ENCODE measurements at places on chromosomes 1 and 21. TPM values are rescaled to one million over a fixed set of nuclear protein-coding genes. Genes with fewer than 3 reads are reported as not detected.

GUCA2A gene
- not detected for total RNA-seq

TPRG1L gene
- total RNA-seq = 30.0 TPM

MAN1C1 gene
- total RNA-seq = 13.6 TPM

NTMT2 gene
- not detected for total RNA-seq

TNNT2 gene
- 4,112 TPM for total RNA-seq

DNA sequence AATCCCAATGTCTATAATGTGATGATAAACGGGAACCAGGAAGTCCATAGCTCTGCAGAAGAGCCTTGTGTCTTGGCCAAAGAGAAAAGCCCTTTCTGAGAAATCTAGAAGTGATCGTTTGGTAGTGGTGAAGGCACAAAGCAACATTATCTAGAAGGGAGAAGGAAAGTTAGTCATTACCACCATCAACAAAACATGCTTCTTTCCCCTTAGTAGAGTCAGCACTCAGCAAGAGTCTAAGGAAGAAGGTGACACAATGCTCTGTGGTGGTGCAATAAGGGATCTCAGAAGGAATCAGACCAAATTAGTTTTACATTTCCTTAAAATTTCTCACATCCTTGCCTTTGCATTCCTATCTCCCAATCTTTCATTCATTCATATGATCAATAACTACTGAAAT is 134.4 kb upstream of the PRDX6 start:
- no peak for DNase-seq
- no peaks in the 10 kb centered on the region for H3K36me3 ChIP-seq
- no peaks in the 10 kb centered on the region for H3K27me3 ChIP-seq

DNA sequence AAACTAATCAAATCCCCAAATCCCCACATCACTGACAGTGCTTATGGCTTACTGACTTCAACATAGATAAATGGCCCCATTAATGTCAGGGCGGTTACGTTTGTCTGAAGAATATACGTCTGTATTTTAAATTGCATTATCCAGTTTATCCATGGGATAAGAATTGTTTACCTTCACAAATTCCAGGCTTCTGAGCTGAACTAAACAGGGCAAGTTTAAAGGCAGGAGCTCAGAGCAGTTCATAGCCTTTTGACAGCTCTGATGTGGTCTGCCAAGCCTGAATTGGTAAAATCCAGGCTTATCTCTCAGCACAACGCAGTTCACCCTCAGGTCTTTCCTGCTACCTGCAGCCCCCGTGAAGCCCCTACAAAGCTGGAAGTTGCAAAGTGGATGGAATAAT is 79.5 kb upstream of the GREM2 start:
- H3K27me3 ChIP-seq = no peaks in the 10 kb centered on the region
- no peaks in the 10 kb centered on the region for H3K4me1 ChIP-seq
- H3K27ac ChIP-seq = no peak overlapping the region
- H3K36me3 ChIP-seq = no peaks in the 10 kb centered on the region

DNA sequence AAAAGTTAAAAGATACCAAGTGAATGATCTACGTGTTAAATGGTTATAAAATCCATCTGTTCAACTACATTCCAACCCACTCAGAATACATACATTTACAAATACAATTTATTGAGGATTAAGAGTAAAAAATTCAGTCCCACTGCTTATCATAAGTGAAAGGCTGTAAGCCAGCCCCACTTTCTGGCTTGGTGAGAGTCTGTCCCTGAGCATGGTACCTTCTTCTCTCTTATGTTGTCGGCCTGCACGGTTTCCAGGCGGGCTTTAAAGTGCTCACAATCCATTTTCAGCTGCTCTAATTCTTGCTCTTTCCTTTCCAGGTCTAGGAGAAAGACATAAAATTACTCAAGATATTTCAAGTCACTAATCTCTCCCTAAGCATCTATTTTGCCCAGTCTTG is 15.2 kb downstream of the HSF2BP start:
- H3K4me3 ChIP-seq = no peak overlapping the region
- no peak for DNase-seq
- H3K27me3 ChIP-seq = no peaks in the 10 kb centered on the region
- no peaks in the 10 kb centered on the region for H3K36me3 ChIP-seq
- peak overlapping the region; percentile 75 for H3K27ac ChIP-seq
- H3K4me1 ChIP-seq = peaks cover 20% of the 10 kb centered on the region

GRCh38 chr1:173275496-173275895 is 68.4 kb upstream of the TNFSF4 start:
- no peak overlapping the region for H3K27ac ChIP-seq
- no peaks in the 10 kb centered on the region for H3K36me3 ChIP-seq
- H3K4me3 ChIP-seq = no peak overlapping the region
- DNase-seq = no peak

DNA sequence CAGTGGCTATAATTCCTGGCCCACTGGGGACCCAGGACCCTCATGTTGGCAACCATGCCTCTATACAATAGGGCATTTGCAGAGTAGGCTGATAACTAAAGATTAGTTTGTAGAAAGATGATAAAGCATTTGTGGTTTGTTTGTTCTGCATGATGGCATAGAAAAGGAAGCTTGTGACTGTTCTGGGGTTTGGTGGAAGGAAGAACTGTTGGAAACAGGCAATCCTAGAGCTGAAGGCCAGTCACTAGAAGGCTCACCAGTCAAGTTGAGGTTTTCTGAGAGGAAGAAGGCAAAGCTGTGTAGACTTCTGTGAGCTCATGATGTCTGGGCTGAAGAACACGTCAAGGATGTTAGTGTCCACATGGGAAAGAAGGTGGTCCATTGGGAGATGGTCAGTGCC is 140.3 kb upstream of the VANGL1 start:
- H3K4me1 ChIP-seq = no peaks in the 10 kb centered on the region
- no peaks in the 10 kb centered on the region for H3K36me3 ChIP-seq
- H3K4me3 ChIP-seq = no peak overlapping the region
- DNase-seq = no peak

DNA sequence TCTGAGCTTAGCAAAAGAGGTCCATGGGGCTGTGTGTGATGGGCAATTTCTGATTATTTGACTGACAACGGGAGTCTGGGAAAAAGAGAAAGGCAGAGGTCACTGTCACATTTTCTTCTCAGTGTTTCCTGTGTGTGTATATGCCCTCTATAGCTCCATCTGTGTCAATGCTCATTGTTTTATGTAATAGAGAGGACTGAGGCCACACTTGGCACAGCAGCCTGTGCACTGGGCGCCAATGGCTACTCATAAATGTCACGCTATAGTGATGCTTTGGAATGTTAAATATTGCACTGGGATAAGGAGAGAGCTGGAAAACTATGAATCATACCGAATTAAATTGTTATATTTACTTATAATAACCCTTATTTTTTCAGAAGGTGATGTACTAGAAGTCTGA is 365.4 kb downstream of the NEGR1 start:
- no peaks in the 10 kb centered on the region for H3K4me1 ChIP-seq
- no peaks in the 10 kb centered on the region for H3K36me3 ChIP-seq
- H3K27ac ChIP-seq = no peak overlapping the region
- no peak for DNase-seq
- no peak overlapping the region for H3K4me3 ChIP-seq

GRCh38 chr1:55164906-55165305 is 50.3 kb downstream of the USP24 start:
- H3K4me1 ChIP-seq = no peaks in the 10 kb centered on the region
- no peak overlapping the region for H3K4me3 ChIP-seq
- H3K27ac ChIP-seq = no peak overlapping the region

DNA sequence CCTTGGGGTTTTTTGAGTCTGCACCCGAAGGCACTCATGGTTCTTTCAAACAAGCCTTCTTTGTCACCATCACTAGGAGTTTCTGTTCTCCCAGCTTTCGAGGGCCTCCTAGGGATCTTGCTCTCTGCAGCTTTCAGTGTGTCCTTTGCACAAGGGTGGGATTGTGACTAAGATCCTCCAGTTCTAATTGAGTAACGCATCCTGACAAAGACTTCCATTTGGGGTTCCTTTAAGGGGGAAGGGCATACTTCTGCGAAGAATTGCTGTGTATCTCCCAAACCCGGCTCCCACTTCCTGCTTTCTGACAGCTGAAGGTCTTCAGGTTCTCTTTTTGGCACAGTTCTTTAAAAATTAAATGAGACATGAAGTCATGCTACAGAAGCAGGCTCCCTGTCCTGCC is 139.4 kb downstream of the EDEM3 start:
- no peaks in the 10 kb centered on the region for H3K36me3 ChIP-seq
- no peak overlapping the region for H3K4me3 ChIP-seq
- no peak overlapping the region for H3K27ac ChIP-seq
- no peaks in the 10 kb centered on the region for H3K27me3 ChIP-seq

- no peaks in the 10 kb centered on the region for H3K27me3 ChIP-seq
- H3K4me3 ChIP-seq = no peak overlapping the region
- no peaks in the 10 kb centered on the region for H3K36me3 ChIP-seq
Observed at GRCh38 chr1:147245586-147246021, 3.1 kb downstream of the CHD1L start.

Data from right atrium auricular region (tissue), 2 donors.